ENCODE measurements at places on chromosomes 5 and 9. TPM values are rescaled to one million over a fixed set of nuclear protein-coding genes. Genes with fewer than 3 reads are reported as not detected.

Gene UHRF2
- 55.3 TPM for total RNA-seq

Gene PHYHD1
- 2.2 TPM for total RNA-seq

Gene CTSL
- total RNA-seq = 57.0 TPM

Gene WDR38
- total RNA-seq = not detected

Gene MYO10
- total RNA-seq = 93.0 TPM

Gene PSMD5
- total RNA-seq = 38.9 TPM

Gene CDKN2B-AS1
- 1.1 TPM for total RNA-seq

Gene MYOZ3
- total RNA-seq = under 0.01 TPM

Gene CER1
- total RNA-seq = not detected

Gene PDZD2
- not detected for total RNA-seq

Gene IL17B
- 0.28 TPM for total RNA-seq

Gene NDUFS4
- total RNA-seq = 34.2 TPM

Gene FGD3
- not detected for total RNA-seq

Gene PPP3R2
- total RNA-seq = not detected

Gene PAEP
- total RNA-seq = not detected

Gene SVEP1
- 16.7 TPM for total RNA-seq

Gene DENND4C
- total RNA-seq = 48.0 TPM

Gene NRG2
- total RNA-seq = 0.18 TPM

Gene WWC1
- 10.3 TPM for total RNA-seq

Gene MLANA
- total RNA-seq = not detected

Gene CYSRT1
- total RNA-seq = not detected

Gene CCDC183
- not detected for total RNA-seq

Gene DPYSL3
- total RNA-seq = 50.2 TPM

Gene HACD4
- 2.8 TPM for total RNA-seq

Gene TRIM23
- 33.1 TPM for total RNA-seq

Gene OCLN
- 0.83 TPM for total RNA-seq

Gene MTX3
- 13.6 TPM for total RNA-seq

Gene TMEM174
- not detected for total RNA-seq

Gene VPS13A
- 26.5 TPM for total RNA-seq

Gene PRR16
- 10.6 TPM for total RNA-seq

Gene PCDHB15
- 0.28 TPM for total RNA-seq

Gene IFNA14
- total RNA-seq = not detected

Gene ZNG1F
- total RNA-seq = 6.1 TPM

Gene ANKRD18B
- total RNA-seq = 13.4 TPM

Gene ECM2
- total RNA-seq = 0.36 TPM

Gene PCDHB13
- total RNA-seq = 0.18 TPM

Gene AKNA
- 2.8 TPM for total RNA-seq

Gene AFAP1L1
- total RNA-seq = 5.3 TPM

Gene IFNA2
- total RNA-seq = not detected

Gene RASA1
- 45.7 TPM for total RNA-seq

Gene PCDHB9
- total RNA-seq = 0.18 TPM
